Dermis blood vessel endothelial cell (primary cell): ENCODE measurements at places on chromosomes 1 and 21. TPM values are rescaled to one million over a fixed set of nuclear protein-coding genes. Genes with fewer than 3 reads are reported as not detected.
A peak's percentile ranks its signal among the peaks of the same experiment; 100 is the strongest.

DNA sequence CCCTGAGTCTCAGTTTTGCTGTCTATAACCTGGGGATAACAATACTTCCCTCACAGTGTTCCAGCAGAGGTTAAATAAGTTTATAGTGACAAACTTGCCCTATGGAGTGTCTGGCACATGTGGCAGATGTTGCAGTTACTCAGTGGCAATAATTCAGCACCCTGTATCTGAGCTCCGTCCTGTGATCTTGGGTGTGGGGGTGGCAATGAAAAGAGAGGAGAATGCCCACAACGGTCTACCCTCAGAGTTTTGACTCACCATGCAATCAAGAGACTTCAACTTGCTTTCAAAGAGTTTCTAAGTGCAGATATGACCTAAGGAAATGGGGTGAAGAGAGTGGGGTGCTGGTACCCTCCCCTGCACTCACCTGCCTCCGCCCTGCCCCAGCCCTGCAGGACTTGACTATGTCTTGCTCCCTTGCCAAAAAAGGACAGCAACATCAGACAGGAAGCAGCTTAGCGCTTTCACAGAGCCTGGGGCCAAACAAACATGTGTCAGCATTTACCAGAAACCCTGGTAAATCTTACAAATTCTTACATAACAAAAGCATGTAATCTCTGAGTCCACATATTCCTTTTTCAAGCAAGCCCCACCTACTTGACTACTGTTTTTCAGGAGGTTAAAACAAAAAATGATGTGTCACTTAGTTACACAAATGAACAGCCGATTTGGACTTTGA is 185.1 kb upstream of the CAMK1G start:
- no peak for DNase-seq

- DNase-seq: no peak
These were observed 6.3 kb upstream of the PADI1 start for GRCh38 chr1:17198476-17199258.

- DNase-seq: no peak
These were observed 48.4 kb downstream of the NEK7 start for GRCh38 chr1:198205016-198205684.

GRCh38 chr1:167258858-167259257 is 38.2 kb downstream of the POU2F1 start:
- no peak for DNase-seq

DNA sequence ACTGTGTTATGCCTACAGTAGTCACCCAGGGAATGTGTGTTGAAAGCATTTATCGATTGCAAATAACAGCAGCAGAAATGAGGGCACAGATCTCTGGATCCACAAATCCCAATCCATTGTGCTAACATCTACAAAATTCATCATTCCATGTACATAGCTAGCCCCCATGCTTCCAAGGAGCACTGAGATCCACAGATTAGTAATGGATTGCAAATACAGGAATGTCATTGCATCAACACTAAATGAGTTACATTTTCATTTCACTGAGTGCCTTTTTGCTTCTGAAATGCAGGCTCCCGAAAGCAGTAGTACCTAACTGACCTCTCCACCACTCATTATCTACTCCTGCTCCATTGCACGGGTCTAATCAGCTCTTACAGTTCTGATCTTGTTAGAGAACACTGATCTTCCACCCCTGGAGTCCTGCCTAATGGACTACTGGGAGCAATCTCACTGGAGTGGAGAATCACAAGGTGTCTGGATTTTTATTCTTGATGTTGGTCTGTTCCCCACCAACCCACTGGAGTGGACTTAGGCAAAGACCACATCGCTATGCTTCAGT is 30.5 kb downstream of the ASTN1 start:
- DNase-seq: no peak

DNA sequence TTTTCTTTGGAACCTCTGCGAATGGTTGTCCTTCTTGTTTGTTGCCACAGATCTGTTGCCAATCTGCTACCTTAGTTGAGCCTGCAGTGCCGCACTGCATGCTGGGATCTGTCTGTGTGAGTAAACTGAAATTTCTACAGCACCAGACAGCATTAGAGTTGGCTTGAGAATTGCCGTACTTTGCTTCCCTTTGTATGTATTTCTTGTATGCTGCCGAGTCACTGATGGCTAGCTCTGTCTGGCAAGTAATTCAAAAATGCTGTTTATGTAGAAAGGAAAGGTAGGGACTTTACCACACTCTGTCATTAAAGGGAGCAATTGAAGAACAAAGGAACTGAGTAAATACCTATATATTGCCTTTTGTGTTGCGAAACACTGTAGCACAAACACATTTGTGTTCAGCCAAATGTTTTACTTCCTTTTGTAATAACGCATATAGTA is 857.4 kb downstream of the USP25 start:
- peak; percentile 82 for DNase-seq

DNA sequence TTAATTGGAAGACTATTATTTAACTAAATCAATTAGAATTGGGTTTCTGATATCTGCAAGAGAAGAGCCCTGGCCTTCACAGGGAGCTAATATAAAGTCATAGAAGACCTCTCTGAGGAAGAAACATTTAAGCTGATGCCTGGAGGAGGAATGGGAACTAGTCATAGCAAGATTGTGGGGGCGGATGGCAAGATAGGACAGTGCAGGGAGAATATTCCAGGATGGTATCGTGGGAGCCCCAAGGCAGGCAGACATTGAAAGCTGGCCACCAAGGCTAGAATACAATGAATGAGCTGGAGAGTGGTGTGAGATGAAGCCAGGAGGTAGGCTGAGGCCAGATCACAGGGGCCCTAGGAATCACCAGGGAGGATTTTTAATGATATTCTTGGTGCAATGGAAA is 20.8 kb upstream of the MYSM1 start:
- DNase-seq: no peak

- no peak for DNase-seq
These were observed 6.2 kb downstream of the TMCO4 start for GRCh38 chr1:19793360-19794046.

- peak; percentile 85 for DNase-seq
These were observed 19.8 kb downstream of the SPRTN start for GRCh38 chr1:231357831-231358354.

GRCh38 chr1:116434849-116435248 is 61.8 kb downstream of the ATP1A1 start:
- DNase-seq: no peak

DNA sequence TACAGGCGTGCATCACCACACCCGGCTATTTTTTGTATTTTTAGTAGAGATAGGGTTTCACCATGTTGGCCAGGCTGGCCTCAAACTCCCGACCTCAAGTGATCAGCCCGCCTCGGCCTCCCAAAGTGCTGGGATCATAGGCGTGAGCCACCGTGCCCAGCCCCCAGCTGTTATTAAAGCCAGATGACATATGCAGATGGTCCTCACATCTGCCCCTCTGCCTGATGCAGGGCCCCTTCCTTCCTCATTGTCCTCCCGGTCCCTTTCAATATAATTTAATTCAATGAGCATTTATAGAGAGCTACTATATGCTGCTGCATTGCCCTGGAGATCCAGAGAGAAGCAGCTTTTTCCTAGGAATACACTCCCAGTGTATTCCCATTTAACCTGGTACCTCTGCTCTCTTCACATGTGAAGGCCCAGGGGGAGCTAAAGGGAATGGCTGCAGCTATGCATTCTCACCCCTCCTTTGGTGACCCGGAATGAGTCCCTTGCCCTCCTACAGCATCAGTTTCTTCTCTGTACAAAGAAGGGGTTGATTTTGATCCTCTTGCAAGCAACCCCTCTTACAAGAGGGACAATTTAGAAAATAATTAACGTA is 55.6 kb downstream of the L1TD1 start:
- DNase-seq: no peak

DNA sequence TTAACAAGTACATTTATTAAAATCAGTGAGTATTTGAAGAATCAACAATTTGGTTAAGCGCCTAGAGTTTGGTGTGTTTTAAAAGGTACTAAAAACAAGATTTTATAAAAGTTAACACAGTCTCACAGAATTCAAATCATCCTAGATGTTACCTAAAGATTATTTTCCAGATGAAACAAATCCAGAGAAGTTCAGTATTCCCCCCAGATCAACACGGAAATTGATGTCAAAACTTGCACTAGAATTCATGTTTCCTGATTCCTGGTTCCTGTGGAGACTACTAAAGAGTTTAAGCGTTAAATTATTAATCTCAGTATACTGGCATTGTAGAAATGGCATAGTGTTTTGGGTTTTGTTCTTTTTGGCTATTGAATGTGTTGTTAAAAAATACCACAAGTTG is 1.4 kb downstream of the PTBP2 start:
- DNase-seq: peak; percentile 17

The SEC16B gene
- 1.2 and 4.4 TPM in 2 replicates for total RNA-seq

The CNTN2 gene
- total RNA-seq: not detected in 2 replicates

The SLC45A1 gene
- 1.7 TPM in 2 replicates for total RNA-seq

The STMN1 gene
- total RNA-seq: 126 and 233 TPM in 2 replicates

The LCE6A gene
- not detected in 2 replicates for total RNA-seq

The CD247 gene
- total RNA-seq: 0.09 TPM in 1 of 2 replicates, not detected in the other
